Stimulated activated CD4-positive, alpha-beta T cell treated with anti-CD3 and anti-CD28 coated beads, Interleukin-12 subunit alpha, Interleukin-12 subunit beta, amount 100 ng/mL, for 48 hours (primary cell): ENCODE measurements at places on chromosomes 13 and 19.

DNA sequence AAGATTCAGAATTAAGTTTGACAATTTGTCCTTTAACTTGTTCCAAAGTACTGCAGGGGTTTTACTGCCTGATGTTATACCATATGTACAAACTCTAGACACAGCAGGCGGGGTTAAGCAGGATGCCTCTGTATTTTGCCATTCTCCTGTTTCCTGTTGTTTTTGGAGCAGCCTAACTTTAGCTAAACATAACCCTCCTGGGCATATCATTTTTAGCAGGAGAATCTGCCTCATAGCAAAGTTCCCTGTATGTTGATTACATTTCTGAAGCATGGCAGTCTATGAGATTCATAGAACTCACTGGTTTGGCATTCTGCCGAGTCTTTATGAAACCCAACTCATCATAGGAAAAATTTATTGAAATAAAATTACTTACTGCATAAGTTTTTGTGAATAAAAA is 5.2 kb downstream of the LHFPL6 start:
- DNase-seq, result no peak

GRCh38 chr19:51377422-51377821 is 5.0 kb upstream of the NKG7 start:
- DNase-seq, result no peak

- DNase-seq, result no peak
Measured at GRCh38 chr19:13797870-13798269, 2.6 kb downstream of the ZSWIM4 start.

- no peak for DNase-seq
Measured at GRCh38 chr19:32038021-32038920, 307.1 kb upstream of the ZNF507 start.

- DNase-seq, result no peak
Measured at GRCh38 chr13:103324641-103325040, 258.4 kb upstream of the SLC10A2 start.

DNA sequence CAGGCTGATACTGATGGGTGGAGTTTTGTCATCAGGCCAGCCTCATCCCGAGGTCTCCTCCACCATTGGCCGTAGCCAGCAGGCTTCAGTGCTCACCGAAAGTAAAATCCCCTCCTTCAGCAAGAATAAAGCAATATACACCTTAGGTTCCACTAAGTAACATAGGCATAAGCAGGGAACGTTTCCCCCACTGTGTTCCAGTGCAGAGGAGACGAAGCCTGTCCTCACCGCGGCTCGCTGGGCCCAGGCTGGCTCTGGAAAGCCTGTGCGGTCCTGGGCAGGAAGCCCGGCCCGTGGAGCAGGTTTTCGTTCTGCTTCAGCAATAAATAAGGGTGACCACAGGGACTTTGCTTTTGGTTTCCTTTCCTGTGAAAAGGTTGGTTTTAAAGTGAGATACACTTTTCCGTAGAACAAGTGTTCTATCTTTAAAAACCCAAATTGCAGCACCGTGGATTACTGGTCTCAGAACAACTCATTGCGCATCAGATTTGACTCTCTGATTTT is 16.3 kb upstream of the TEX29 start:
- no peak for DNase-seq

DNA sequence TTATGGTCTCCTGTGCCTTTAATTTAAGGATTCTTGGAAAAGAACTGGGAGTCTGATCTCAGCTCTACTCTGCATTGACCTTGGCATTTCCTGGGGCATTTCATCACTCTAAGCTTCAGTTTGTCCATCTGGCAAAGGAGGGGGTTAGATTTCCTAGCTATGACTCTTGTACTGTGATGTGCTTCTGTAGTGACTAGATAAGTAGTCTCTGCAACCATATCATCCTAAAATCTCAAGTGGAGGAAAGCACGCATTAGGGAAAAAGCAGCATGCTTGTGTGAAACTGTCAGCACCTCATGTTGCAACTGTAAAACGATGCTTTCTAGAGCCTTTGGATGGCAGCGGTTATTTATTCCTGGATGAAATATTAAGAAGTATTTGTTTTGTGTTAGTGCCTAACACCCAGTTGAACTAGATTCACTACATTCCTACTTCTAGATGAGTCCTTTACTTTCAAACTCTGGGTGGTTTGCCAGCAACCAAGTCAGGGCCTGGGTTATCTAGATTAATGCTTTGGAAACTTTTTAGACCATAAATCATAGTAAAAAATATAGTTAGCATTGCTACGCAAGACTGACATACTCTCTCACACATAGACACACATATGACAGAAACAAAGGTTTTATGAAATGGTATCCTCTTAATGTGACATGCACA is 6.8 kb downstream of the WDFY2 start:
- no peak for DNase-seq

GRCh38 chr13:28631801-28632200 is 27.1 kb upstream of the POMP start:
- no peak for DNase-seq

DNA sequence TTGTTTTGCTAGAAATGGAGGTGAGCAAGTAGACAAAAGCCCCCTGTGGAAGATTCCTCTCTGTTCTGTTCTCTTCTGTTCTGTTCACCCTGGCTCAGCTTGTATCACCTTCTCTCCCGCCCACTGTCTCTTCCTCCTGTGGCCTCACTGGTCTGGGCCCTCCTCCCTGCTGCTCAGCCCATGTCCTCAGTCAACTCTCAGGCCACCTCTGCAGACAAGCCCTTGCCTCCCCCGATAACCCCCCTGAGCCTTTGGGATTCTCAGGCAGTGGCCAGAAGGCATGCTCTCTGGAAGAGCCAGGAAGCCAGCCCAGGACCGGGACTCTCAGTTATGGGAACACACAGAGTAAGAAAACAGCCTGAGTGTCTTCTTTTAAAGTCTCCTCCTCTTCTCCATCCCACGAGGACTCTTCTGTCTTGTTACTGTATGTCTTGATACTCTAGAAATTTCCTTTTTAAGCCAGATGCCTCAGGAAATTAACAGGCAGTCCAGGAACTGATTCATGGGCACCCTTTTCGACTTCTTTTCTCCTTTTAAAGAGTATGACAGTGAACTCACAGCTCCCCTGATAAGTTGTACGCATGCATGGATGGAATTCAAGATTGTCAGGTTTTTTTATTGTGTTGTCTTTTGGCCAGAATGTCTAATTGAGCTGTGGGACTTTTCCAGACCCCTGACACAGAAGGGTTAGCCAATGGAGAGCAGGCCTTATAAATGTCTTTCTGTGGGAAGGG is 33.7 kb downstream of the SHISA2 start:
- no peak for DNase-seq

DNA sequence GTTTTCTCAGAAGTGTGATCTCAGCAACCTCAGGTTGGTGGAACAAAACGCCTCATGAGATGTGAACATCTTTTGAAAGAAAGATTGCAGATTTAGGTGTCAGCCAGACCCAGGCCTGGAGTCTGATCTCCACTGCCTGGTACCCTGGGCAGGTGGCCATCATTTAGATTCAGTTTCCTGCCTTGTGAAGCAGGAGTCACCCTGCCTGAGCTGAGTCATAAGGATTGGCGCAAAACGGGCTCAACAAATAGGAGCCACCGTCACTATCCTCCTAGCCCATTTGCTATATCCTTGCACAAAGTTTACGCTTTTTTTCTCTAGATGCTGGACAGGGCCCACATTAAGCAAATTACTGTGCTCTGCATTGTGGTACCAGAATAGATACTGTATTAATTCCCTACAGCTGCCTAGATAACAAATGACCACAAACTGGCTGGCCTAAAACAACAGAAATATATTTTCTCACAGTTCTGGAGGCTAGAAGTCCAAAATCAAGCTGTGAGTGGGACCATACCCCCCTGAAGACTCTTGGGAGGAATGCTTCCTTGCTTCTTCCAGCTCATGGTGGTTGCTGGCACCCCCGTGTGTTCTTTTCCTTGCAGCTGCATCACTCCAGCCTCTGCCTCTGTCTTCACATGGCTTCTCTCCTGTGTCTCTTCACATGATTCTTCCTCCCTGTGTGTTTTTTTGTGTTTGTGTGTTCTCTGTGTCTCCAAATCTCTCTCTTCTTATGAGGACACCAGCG is 38.2 kb downstream of the TNFSF11 start:
- DNase-seq, result no peak

GRCh38 chr13:80865329-80865728 is 524.4 kb upstream of the SPRY2 start:
- no peak for DNase-seq

DNA sequence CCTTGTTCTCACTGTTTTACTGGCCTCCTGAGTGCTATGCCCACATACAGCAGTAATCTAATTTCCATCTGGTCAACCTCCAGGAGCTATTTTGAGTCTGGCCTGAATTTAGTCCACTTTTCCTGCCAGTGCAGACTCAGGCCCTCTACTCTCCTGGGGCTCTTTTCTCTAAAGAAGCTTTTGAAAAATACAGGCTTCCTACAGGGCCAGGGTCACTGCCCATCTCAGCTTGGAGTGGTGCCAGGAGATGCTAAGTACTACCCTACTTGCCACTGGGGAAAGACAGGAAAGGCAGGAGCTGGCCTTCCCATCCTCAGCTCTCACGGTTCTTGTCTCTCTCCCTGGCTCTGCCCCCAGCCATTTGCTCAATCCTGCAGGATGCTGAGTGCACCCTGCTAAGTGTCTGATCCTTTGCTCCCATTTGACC is 101.7 kb upstream of the SERP2 start:
- DNase-seq, result no peak

- no peak for DNase-seq
Measured at GRCh38 chr13:34410678-34411077, 531.4 kb upstream of the NBEA start.
